ENCODE measurements at places on chromosomes 11 and 22.

GRCh38 chr11:23976841-23977271 is 520.0 kb upstream of the LUZP2 start:
- no peak for DNase-seq

GRCh38 chr11:1863352-1864216 is 10.7 kb downstream of the LSP1 start:
- no peak for DNase-seq

GRCh38 chr11:119720311-119720913 is 8.6 kb downstream of the NECTIN1 start:
- no peak for DNase-seq

DNA sequence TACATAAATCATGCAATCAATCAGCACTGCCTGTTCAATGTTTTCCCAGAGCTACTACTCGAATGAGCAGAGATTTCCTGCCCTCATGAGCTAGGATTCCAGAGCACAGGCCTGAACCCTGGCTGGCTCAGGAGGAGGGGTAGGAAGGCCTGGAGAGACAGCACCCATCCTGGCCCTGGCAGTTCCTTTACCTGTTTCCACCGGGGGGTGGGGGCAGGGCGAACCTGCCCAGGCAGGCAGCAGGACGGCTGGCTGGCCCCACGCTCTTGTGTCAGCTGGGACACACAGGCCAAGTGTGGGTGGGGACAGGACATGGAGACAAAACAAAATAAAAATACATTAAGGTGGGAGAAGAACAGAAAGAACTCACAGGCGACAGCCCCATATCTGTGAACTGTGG is 109.8 kb upstream of the BID start:
- DNase-seq: no peak

GRCh38 chr22:36868546-36869181 is 7.9 kb downstream of the NCF4 start:
- DNase-seq: no peak

- DNase-seq: no peak
Observed at GRCh38 chr11:117176186-117176585, 2.4 kb upstream of the SIDT2 start.

DNA sequence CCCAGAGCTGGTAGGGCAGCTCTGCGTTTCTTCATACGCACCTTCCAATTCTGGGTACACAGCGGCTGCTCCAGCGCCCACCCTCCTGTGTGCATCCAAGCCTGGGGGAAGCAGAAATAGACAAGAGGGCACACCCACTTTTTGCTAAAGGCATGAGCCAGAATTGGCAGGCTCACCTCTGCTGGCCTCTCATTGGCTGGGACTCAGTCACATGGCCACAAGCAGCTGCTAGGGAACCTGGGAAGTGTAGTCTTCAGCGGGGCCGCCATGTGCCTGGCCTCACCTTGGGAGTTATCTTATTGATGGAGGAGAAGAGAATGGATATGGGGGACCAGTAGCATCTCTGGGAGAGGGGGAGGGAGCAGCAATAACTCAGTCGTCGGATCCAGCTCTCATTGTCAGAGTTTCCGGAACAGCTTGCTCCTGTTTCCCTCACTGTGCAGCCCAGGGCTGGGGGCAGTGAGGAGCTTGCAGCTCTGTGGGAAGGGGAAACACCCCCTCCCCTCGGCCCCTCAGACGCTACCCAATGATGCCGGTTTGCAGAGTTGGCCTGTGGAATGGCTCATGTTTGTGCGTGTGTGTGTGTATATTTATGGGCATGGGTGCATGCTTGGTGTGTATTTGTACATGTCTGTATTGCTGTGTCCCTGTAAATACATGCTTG is 11.8 kb upstream of the MIEF1 start:
- DNase-seq: peak; percentile 88

- no peak for DNase-seq
Observed at GRCh38 chr11:124676386-124676785, 2.7 kb downstream of the SPA17 start.
